Fibroblast of skin of left biceps (primary cell): ENCODE measurements at places on chromosomes 3 and 15.

DNA sequence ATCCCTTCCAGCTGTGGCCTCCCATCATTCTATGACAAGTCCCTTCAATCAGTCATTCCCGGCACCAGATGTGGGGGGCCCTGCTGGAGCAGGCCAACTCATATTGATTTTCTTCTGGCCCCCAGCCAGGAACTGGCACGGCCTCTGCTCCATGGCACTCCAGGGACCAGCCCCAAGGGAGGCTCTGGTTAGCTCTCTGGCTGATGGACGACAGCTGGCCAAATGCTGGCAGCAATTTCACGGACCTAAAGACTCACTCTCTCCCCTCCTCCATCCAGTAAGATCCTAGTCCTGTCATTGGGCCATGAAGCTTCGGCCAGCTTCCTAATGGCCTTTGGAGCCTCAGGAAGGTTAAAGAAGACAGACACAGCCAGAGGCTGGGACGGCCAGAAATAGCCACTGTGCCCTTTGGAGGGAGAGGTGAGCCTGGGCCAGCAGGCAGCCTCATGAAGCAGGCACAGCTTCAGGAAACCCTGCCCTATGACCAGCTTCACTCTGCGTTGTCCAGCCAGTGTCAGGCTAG, 131.0 kb downstream of the MEX3B start:
- DNase-seq, result no peak

GRCh38 chr3:170759511-170760173, 110.4 kb downstream of the RPL22L1 start:
- DNase-seq, result no peak

GRCh38 chr3:157247391-157247790, 87.4 kb upstream of the CCNL1 start:
- no peak for DNase-seq

DNA sequence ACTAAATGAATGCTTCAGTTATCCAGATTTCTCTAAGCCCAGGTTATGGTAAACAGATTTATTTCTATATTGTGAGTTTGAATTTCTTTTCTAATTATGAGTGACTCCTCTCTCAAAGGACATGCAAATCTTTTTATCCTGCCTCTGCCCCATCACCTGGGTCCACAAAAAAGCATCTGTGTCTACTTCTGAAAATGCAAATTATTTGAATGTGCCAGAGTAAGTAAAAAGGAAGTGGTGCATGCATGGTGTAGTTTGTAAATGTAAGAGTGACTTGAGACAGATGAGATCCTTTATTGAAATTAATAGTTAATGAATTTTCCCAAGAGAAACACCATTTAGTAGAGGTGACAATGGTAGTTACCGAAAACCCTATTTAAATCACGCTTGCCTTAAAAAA, 26.9 kb downstream of the MCTP2 start:
- DNase-seq, result no peak

DNA sequence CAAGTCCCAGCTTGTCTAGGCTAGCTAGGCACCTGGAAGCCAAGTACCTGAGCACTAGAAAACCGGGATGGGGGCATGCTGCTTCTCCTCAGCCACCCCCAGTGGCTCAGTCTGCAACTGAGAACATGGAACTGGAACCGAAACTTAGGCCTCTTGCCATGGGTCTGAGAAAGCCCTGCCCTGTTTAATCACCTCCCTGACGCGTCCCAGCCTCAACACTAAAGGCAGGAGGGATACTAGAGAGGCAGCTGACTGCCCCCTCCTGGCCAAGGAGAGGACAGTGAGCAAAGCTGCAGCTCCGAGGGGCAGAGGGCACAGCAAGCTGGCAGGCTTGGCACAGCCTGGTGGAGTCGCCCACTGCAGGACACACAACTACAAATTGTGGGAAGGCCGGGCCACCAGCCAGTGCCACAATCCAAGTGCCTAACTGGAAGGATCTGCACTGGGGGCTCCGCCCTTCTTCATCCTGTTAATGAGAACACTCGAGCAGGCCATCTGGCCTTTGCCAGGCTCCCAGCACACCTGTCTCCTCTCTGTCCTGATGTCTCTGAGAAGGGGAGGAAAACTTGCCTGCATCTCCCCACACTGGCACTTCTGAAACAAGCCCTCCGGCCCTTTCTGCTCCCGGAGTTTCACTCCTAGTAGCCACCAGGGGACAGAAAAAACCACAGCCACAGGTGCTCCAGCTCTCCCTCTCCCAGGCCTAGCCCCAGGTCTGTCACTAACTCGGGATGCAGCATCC, 53.7 kb downstream of the BDH1 start:
- no peak for DNase-seq

DNA sequence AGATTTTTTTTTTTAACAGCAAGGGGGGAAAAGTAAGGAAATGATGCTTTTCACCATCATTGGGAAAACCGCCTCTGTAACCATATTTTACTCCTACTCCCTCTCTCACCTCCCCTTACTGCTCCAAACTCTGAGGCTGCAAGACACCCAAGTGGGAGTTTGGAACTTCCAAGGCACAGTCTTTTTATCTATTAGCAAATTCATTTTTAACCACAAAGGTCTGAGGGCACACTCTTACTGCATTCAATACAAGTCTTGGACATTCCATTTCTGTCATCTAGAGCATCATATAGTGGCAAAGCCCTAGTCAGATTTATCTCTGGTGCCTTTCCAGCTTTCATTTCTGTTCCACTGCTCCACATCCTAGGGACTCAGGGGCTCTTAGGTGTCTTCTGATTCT, 13.2 kb downstream of the FAM162A start:
- DNase-seq, result no peak

DNA sequence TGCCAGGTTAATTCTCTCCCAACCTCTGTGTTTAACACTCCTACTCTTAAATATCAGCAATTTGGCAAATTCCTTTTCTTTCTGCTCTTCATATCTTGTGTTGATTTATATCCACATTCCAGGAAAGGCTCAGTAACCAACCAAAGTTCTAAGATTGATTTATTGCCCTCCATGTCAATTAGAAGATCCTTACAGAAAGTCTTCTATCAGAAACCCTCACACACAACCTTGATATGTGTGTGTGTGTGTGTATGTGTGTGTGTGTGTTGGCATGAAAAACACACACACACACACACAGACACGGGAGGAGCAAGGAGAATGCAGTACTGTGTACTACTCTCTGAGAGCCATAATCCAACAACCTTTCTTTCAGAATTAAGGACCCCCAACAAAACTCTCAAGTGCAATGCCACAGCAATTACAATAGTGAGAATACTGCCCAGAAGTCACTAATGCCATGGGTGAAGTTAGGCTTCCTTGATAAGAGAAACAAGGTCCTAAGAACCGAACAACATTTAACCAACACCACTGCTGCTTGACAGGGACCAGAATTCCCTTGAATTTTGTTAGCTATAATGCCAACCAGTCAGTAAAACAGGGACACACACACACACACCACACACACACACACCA, 1.1 kb downstream of the LSAMP start:
- no peak for DNase-seq

GRCh38 chr3:150081084-150081483, 110.4 kb upstream of the PFN2 start:
- DNase-seq, result no peak

DNA sequence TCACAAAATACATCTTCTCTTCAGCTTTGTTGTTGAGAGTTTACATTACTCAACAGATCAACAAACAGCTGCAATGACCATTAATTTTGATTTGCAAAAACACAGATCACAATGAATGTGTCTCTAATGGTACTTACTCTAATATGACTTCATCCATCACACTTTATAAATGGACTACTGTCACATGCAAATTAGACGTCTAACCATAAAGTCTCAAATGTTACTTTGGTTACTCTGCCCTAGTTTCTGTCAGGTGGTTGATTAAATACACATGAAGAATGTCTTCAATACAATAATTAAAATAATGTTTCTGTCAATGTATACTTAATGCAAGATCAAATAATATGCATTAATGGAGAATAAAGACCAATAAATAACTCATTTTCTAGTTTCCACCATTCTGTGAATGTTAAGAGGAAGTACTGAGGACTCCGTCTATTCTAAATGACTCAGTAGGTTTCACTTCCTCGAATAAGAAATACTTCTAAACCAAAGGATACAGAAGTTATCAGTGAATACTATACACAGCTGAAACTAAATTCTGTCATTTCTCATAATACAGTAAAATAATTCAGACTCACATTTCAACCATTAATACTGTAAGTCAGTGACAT, 145.8 kb downstream of the CBLB start:
- DNase-seq, result no peak

GRCh38 chr3:24683633-24684384, 189.2 kb upstream of the THRB start:
- no peak for DNase-seq

GRCh38 chr15:66700412-66700801, 1.6 kb upstream of the SMAD6 start:
- DNase-seq, result no peak

- no peak for DNase-seq
Measured at GRCh38 chr3:193938613-193939012, 197.3 kb upstream of the HES1 start.

DNA sequence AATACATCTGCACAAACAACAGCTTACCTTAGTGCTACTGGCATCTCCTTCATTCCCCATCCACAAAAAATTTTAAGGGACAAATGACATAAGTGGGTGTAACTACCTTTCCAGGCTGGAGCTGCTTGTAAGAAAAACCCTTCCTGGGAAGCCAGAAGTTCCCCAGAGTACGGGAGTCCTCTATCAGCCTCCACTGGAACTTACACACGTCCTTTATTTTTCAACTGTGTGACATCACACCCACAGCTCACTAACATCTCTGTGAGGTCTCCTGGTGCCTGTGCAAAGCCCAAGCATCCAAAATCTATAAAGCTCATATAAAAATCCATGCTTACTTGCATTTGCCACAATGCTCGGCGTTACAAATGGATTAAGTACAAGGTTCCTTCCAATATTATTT, 27.6 kb downstream of the LRIG1 start:
- DNase-seq, result no peak

GRCh38 chr3:187952849-187953248, 201.1 kb upstream of the LPP start:
- no peak for DNase-seq

- no peak for DNase-seq
Measured at GRCh38 chr3:17749281-17749680, 6.8 kb upstream of the TBC1D5 start.

- DNase-seq, result peak; percentile 38
Measured at GRCh38 chr15:86624261-86625036, 544.8 kb downstream of the AGBL1 start.

DNA sequence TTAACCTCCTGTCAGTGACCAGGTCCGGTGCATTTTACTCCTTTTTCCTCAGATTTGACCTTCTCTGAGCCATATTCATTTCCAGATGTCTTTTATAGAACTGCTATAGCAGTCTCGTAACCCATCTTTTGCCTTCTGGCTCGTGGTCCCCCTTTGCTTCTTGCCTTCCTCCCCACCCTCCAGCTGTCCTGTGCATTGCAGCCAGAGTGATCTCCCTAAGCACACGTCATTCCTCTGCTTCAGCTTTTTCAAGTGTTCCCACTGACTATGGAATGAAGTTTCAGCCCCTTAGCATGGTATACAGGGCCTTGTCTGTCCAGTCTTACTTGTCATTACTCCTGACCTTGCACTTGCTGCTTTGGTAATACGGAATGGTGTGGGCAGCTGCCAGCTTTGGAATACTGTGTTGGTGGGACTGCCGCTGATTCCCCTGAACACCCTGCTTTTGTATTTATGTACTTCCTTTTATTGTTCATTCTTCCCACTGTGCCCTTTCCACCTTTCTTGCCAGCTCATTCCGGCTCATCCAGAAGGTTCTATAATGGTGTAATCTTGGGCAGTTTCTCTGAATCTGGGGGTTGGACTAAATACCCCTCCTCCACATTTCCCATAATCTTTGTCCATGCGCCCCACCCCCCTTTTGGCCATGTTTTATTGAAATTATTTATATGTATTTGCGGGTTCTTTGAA, 38.9 kb downstream of the SLC25A26 start:
- no peak for DNase-seq

- no peak for DNase-seq
Measured at GRCh38 chr3:65972765-65973164, 66.0 kb downstream of the MAGI1 start.

- no peak for DNase-seq
Measured at GRCh38 chr3:72782521-72782920, 65.7 kb downstream of the SHQ1 start.

- DNase-seq, result no peak
Measured at GRCh38 chr3:32431481-32431880, 39.8 kb downstream of the CMTM7 start.

- DNase-seq, result no peak
Measured at GRCh38 chr3:117136003-117136402, 426.4 kb downstream of the TUSC7 start.

DNA sequence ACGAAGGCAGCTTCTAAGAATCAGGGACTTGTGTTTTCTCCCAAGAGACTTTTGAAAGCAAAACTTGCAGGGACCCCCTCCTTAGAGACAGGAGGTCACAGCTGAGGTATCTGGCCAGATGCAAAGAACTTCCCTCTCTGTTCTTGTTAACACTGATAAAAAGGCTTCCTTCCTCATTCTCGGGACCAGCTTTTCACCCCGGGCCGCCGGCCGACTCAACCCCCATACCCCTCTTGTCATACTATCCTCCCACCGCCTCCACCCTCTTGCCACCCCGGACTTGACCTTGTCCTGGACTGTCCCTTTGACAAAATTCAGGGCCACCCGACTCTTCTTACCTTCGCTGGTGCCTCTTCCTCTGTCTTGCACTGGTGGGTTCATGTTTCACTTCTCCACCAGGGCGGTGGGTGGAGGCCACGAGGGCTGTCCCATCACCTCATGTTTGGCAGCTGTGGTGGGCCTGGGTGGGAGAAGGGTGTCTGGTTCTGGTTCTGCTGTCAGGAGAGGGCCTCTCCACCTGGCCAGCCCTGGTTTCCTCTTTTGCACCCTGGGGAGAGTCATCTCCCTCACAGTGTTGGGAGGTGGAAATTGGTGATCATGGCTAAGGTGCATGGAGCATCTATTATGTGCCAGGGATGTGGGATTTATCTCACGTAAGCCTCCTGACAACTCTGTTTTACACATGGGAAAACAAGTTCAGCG, 32.5 kb downstream of the BHLHE40 start:
- DNase-seq, result no peak

DNA sequence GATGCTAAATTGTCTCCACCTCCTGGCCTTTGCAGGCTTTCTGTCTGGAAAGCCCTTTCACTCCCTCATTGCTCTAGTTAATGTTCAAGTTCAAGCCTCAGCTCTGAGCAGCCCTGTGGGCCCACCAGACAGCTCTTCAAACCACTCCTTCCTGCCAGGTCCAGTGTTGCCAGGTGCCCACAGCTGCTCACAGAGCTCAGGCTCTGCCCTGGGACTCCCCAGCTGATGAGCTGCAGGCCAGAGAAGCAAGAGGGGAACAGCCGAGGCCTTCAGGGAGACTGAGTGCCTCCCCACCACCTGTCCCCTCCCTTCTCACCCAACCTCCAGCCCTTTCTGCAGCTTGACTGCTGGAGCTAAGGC, 1.3 kb upstream of the ZBTB47 start:
- DNase-seq, result no peak
